Tibial nerve (tissue), 4 donors: ENCODE measurements at places on chromosomes 4 and X.

GRCh38 chrX:7316280-7316679 is 168.3 kb upstream of the PUDP start:
- no peaks in the 10 kb centered on the region for H3K27me3 ChIP-seq
- no peaks in the 10 kb centered on the region for H3K4me1 ChIP-seq
- no peak overlapping the region for H3K27ac ChIP-seq
- no peak overlapping the region for H3K4me3 ChIP-seq
- no peak for DNase-seq

GRCh38 chr4:118969359-118969758 is 80.7 kb downstream of the SYNPO2 start:
- H3K27ac ChIP-seq: peak overlapping the region; percentile 86
- H3K36me3 ChIP-seq: no peaks in the 10 kb centered on the region
- H3K4me1 ChIP-seq: peaks cover 31% of the 10 kb centered on the region
- peak; percentile 80 for DNase-seq
- H3K27me3 ChIP-seq: no peaks in the 10 kb centered on the region
- H3K4me3 ChIP-seq: peak overlapping the region; percentile 16

GRCh38 chr4:96108146-96108545 is 268.3 kb downstream of the PDHA2 start:
- no peaks in the 10 kb centered on the region for H3K36me3 ChIP-seq
- no peaks in the 10 kb centered on the region for H3K4me1 ChIP-seq
- no peak overlapping the region for H3K27ac ChIP-seq
- H3K4me3 ChIP-seq: no peak overlapping the region
- DNase-seq: no peak
- no peaks in the 10 kb centered on the region for H3K27me3 ChIP-seq

GRCh38 chr4:52728691-52729240 is 22.5 kb downstream of the ERVMER34-1 start:
- no peak overlapping the region for H3K4me3 ChIP-seq
- H3K27me3 ChIP-seq: no peaks in the 10 kb centered on the region
- H3K27ac ChIP-seq: no peak overlapping the region
- no peaks in the 10 kb centered on the region for H3K36me3 ChIP-seq

DNA sequence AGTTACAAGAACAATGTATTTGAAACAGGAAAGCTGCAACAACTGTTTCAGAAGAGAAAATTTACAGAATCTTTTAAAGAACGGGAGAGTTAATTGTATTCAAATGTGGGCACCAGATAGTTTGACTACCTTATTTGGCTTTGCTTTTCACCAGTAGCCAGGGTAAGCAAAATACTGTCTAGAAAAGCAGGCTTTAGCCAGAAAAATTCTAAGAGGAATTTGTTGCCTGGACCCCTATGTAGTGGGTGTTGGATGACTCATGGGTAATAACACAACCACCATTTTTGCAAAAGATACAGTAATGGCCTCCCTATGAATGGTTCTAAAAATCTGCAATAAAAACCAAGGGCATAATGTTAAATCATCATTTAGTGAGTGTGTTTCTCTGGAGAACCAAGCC is 233.4 kb upstream of the ANXA3 start:
- no peak for DNase-seq
- H3K4me1 ChIP-seq: peaks cover 7% of the 10 kb centered on the region

- H3K27me3 ChIP-seq: no peaks in the 10 kb centered on the region
- H3K36me3 ChIP-seq: no peaks in the 10 kb centered on the region
- H3K4me1 ChIP-seq: no peaks in the 10 kb centered on the region
- no peak for DNase-seq
- no peak overlapping the region for H3K4me3 ChIP-seq
- no peak overlapping the region for H3K27ac ChIP-seq
Measured at GRCh38 chr4:173318648-173319211, 15.4 kb downstream of the HMGB2 start.

DNA sequence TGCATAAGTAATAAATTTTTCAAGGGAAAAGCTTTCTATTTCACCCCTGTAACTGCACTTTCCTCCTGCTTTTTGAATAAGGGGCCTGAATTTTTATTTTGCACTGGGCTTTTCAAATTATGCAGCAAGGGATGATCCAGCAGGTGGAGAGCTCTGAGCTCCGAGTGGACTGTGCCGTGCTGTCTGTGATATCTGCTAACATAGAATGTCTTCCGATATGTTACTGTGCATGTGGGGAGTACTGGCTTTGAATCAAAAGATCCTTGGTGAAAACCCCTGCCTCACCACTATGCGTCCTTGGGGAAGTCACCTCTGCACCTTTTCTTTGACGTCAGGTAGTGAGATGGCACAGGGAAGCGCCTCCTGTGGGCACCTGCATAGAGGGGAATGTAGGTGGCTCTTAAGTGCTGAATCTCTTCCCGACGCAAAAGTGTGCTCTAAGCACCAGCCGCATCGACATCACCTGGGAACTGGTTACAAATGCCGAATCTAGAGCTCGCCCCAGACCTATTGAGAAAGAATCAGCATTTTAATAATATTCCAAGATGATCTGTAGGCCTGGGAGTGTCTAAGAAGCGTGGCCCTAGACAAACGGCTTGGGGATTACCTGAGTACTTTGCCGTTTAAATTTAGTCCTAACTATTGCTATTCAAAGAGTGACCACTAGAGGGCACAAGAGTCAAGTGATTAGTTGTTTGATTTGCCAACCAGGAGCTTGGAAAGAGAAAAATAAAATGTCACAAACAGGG is 19.2 kb upstream of the WFS1 start:
- DNase-seq: peak; percentile 75
- no peak overlapping the region for H3K4me3 ChIP-seq
- no peaks in the 10 kb centered on the region for H3K27me3 ChIP-seq
- H3K36me3 ChIP-seq: no peaks in the 10 kb centered on the region

- no peaks in the 10 kb centered on the region for H3K27me3 ChIP-seq
- no peak for DNase-seq
- H3K4me1 ChIP-seq: no peaks in the 10 kb centered on the region
- no peak overlapping the region for H3K27ac ChIP-seq
- no peaks in the 10 kb centered on the region for H3K36me3 ChIP-seq
- no peak overlapping the region for H3K4me3 ChIP-seq
Measured at GRCh38 chr4:24966076-24966475, 53.2 kb upstream of the CCDC149 start.

DNA sequence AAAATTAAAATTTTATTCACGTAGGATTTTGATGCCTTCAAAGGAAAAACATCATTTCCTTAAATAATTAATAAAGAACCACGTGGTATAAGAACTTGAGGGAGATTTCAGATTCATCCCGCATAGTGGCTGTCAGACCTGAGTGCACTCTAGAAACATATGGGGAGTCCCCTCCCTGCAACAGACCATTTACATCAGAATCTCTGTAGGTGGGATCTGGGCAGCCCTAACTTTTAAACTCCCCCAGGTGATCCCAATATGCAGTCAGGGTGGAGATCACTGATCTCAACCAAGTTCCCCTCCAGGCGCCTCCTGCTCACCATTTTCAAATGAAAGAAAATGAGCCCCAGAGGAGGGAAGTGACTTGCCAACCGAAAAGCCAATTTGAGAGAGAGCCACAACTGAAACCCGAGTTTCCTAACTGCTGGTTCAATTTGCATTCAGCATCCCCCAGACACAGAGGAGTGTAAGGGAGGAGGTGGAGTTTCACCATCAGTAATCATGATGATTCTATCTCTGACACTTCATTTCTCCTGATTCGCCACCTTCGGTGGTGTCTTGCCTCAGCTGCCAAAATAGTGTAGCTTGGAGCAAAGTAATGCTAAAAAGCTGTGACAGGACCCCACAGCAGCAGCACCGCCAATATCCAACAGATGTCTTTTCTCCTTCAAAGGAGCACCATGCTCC is 11.4 kb downstream of the RNF150 start:
- H3K4me1 ChIP-seq: no peaks in the 10 kb centered on the region
- no peaks in the 10 kb centered on the region for H3K27me3 ChIP-seq
- DNase-seq: no peak
- H3K4me3 ChIP-seq: no peak overlapping the region
- no peak overlapping the region for H3K27ac ChIP-seq

DNA sequence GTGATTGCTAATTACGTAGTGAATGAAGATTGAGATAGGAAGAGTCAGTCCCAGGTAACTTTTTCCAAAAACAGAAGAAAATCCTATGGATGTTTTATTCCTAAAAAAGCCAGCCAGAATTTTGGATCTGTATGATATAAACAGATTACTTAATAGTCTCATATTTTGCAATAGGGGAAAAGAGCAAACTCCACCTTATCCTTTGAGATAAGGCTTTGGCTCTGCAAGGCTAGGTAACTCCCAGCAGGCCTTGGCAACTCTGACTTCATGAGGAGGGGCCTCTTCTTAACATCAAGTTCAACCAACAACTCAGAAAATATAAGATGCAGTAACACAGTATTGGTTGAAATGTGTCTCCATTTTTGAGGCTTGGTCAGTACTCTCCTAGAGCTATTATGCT is 98.7 kb upstream of the SLC4A4 start:
- no peaks in the 10 kb centered on the region for H3K36me3 ChIP-seq
- H3K4me3 ChIP-seq: no peak overlapping the region
- no peaks in the 10 kb centered on the region for H3K27me3 ChIP-seq
- H3K4me1 ChIP-seq: no peaks in the 10 kb centered on the region
- no peak overlapping the region for H3K27ac ChIP-seq
- DNase-seq: no peak

GRCh38 chr4:1445716-1446445 is 39.6 kb upstream of the NKX1-1 start:
- no peaks in the 10 kb centered on the region for H3K36me3 ChIP-seq
- H3K27me3 ChIP-seq: no peaks in the 10 kb centered on the region
- DNase-seq: no peak
- no peak overlapping the region for H3K4me3 ChIP-seq
- no peak overlapping the region for H3K27ac ChIP-seq
- H3K4me1 ChIP-seq: no peaks in the 10 kb centered on the region

- H3K4me3 ChIP-seq: no peak overlapping the region
- H3K27me3 ChIP-seq: no peaks in the 10 kb centered on the region
- no peaks in the 10 kb centered on the region for H3K36me3 ChIP-seq
- no peaks in the 10 kb centered on the region for H3K4me1 ChIP-seq
Measured at GRCh38 chr4:174702979-174703478, 126.0 kb downstream of the GLRA3 start.

DNA sequence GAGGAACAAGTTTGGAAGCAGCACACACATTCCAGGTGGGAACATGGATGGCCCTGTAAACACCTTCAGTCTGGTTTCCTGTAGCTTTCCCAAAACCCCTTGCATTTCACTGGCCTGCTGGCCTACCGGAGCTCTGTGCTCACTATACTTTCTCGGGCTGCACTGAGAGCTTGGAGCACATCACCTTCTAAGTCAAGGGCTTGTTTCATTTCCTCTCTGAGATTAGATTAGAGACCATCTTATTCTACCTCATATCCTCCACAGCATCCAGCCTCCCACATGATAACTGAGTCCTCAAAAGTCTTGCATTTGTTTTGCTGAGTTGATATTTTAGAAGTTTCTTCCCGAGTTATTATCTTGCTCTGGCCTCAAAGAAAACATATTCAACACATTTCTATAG is 147.7 kb downstream of the RASL11B start:
- H3K27me3 ChIP-seq: no peaks in the 10 kb centered on the region
- H3K4me1 ChIP-seq: peaks cover 42% of the 10 kb centered on the region
- DNase-seq: no peak
- H3K27ac ChIP-seq: no peak overlapping the region
- H3K36me3 ChIP-seq: no peaks in the 10 kb centered on the region
- H3K4me3 ChIP-seq: no peak overlapping the region

GRCh38 chrX:112931900-112932299 is 91.3 kb upstream of the AMOT start:
- no peaks in the 10 kb centered on the region for H3K36me3 ChIP-seq
- no peak overlapping the region for H3K4me3 ChIP-seq
- H3K27ac ChIP-seq: no peak overlapping the region
- no peaks in the 10 kb centered on the region for H3K4me1 ChIP-seq
- DNase-seq: no peak

DNA sequence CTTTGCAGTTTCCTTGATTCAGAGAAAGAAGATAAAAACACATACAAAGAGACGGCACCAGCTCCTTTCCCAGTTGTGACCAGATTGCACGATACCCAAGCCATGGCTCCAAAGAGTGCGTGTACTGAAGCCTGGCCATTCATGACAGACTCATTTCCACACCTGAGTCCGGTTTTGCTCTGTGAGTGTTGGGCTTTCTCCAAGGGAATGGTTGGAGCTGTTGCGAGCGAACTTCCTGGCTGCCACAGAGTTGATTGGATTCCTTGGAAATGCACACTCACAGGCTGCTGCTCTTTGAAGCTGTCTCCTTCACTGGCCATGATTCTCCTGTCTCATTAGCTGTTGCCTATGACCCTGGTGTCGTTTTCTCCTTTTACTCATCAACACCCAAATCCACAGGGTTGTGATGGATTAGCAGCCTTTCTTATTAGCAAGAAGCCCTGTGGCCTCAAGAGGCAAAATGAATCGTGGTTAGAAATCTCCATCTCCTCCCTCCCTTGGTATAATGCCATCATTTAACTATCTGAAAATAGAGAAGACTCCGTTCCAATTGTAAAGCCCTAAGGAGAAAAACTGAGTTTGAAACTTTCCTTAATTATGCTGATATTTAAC is 43.9 kb upstream of the BBS12 start:
- H3K36me3 ChIP-seq: no peaks in the 10 kb centered on the region
- no peak for DNase-seq
- no peak overlapping the region for H3K27ac ChIP-seq
- H3K4me1 ChIP-seq: no peaks in the 10 kb centered on the region

- no peak overlapping the region for H3K27ac ChIP-seq
- no peaks in the 10 kb centered on the region for H3K36me3 ChIP-seq
- DNase-seq: no peak
- no peak overlapping the region for H3K4me3 ChIP-seq
Measured at GRCh38 chr4:70488748-70489147, 16.8 kb downstream of the MUC7 start.

DNA sequence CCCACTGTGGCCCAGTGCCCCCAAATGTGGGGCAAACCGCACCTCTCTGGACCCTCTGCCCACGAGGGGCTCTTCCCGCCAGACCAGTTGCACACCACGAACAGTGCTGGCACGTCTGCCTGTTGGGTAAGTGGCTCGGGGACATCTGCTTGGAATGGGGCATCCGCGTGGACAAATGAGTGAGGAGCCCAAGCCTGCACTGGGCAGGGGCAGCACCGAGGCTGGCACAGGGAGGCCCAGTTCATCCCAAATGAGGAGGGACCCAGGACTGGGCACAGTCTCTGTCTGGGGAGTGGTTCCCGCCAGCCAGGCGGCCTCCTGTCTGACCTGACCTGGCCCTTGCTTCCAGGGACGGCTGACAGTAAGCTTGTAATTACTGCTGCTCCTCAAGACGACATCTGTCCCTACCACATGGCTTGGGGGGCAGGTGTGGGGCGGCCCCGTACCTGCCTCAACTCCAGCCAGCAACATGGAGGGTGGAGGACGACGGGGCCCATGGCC is 3.2 kb downstream of the SPON2 start:
- H3K27ac ChIP-seq: no peak overlapping the region
- H3K4me1 ChIP-seq: peaks cover 62% of the 10 kb centered on the region
- no peaks in the 10 kb centered on the region for H3K27me3 ChIP-seq
- no peak for DNase-seq
- no peaks in the 10 kb centered on the region for H3K36me3 ChIP-seq
- no peak overlapping the region for H3K4me3 ChIP-seq

- DNase-seq: peak; percentile 64
- peaks cover 12% of the 10 kb centered on the region for H3K4me1 ChIP-seq
- H3K36me3 ChIP-seq: no peaks in the 10 kb centered on the region
- no peaks in the 10 kb centered on the region for H3K27me3 ChIP-seq
- peak overlapping the region; percentile 53 for H3K4me3 ChIP-seq
Measured at GRCh38 chr4:140252742-140253555, 99.0 kb upstream of the MAML3 start.
